ENCODE measurements at places on chromosomes 1 and 21. TPM values are rescaled to one million over a fixed set of nuclear protein-coding genes. Genes with fewer than 3 reads are reported as not detected.

GRCh38 chr1:203278082-203278884 lies 27.0 kb upstream of the BTG2 start:
- DNase-seq, result peak; percentile 80

- no peak for DNase-seq
These were observed 142.4 kb downstream of the CD247 start for GRCh38 chr1:167375949-167376348.

Gene OLIG1
- total RNA-seq, result not detected

DNA sequence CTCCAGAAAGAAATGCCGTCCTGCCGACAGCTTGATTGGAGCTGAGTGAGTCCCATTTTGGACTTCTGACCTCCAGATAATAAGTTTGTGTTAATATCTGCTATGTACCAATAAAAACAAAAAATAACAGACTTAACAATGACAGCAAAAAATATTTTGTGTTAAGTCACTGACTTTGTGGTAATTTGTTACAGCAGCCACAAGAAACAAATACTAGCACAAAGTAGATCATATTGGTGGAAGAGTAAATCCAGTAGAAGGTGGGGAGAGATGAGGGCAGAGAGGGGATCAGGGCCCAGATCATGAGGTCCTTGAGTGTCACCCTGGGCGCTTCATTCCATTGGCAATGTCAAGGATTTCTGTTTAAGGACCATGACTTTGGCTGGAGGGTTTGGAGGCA lies 168.6 kb downstream of the DYRK1A start:
- DNase-seq, result no peak

DNA sequence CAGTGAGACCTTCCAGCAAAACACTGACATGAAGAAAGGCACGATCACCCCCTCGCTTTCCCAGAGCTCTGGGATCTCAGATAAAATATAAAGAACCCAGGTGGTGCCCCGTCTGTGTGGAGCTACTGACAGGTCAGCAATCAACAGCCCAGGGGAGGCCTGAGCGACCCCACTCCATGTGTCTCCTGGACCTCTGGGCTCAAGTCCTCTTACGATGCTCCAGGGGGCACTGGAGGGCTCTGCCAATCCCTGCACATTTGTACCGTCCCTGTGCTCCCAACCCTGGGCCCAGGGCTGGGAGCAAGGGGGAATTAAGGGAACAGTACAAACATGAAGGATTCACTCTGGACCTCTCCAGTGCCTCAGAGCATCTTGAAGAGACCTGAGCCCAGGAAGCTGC lies 12.5 kb downstream of the S100A7A start:
- no peak for DNase-seq

DNA sequence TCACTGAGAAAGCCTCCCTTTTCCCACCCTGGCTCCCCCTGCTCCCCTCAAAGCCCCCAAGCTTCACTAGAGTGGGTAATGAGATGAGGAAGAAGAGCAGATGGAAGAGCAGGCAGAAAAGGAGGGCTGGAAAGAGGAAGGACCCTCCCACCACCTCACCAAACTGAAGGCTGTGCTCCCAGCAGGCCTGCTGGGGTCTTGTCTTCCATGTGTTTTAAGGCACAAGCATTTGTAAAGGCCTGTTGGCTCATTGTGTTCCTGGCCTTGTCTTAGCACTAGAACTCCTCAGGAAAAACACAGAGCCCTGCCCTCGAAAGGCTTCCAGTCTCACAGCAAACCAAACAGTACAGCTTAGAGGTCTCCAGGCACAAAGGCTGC lies 51.5 kb downstream of the TOMM20 start:
- no peak for DNase-seq

GRCh38 chr1:210252621-210253051 lies 20.0 kb downstream of the SERTAD4 start:
- no peak for DNase-seq
